ENCODE measurements at places on chromosomes 1 and 21.
A peak's percentile ranks its signal among the peaks of the same experiment; 100 is the strongest.

DNA sequence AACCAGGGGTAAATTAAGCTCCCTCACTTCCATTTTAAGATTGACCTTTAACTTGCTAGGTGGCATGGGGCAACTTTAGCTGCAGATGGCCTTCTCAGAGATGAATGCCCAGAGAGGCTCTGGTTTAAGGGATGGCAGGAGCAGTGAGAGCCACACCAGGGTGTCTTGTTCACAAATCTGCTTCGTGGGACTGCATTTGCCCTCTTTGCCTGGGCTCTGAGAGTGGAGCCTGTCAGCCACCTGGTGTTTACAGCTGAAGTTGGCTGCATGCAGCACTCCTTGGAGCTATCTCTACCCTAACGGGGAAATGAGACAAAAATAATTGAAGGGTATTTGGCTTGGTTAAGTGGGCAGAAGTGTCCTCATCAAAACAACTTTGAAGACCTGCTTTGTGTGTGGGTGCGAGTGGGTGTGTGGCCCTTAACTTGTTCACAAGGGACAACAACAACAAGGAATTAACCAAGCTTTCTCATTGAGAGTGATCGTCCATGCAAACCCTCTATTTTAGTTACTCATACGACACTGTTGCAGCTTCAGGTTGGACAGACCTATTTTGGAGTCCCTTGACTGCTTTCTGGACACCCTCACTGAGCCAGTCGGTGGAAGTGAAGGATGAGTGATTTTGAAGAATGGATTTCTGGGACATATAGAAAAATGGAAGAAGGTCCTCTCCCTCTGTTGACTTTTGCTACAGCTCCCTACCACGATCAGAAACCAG lies 29.8 kb downstream of the PGM1 start:
- DNase-seq: no peak

GRCh38 chr1:159291424-159291823 lies 10.7 kb upstream of the FCER1A start:
- DNase-seq: no peak

DNA sequence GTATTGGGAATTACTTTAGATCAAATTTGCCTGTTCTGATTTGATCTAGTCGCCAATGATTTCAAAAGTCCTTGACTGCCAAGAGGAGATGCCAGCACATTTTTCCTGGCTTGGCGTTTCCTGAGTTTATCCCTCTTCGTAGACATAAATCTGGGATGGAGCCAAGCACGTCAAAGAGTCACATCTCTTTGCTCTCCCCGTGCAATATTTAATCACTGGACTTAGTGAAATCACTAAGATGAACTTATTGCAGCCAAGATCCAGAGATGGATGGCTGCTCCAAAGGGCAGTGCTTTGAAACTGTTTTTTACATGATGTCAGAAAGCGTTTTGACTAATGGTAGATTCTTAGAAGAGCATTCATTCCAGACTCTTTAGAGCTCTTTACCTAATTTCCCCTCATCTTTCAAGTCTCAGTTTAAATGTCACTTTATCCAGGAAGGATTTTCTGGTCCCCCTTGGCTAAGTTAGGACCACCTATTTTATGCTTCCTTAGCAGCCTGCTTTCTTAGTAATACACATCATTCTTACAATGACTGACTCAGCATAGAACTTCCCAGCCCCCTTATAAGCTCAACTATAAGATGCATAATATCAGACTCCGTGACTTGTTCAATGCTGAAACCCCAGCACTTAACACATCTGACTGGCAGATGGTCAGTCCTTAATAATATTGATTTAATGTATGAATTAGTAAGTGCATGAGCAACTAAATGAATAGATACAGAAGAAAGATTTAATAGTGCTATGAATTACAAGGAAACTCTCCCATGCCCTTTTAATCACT lies 94.4 kb upstream of the GREM2 start:
- DNase-seq: no peak

- no peak for DNase-seq
Measured at GRCh38 chr1:44808063-44808937, at the start of gene BTBD19. Gene BTBD19, plus strand, starts transcription at chr1:44808523. Its CDS starts 298 bp downstream, at chr1:44808821.

DNA sequence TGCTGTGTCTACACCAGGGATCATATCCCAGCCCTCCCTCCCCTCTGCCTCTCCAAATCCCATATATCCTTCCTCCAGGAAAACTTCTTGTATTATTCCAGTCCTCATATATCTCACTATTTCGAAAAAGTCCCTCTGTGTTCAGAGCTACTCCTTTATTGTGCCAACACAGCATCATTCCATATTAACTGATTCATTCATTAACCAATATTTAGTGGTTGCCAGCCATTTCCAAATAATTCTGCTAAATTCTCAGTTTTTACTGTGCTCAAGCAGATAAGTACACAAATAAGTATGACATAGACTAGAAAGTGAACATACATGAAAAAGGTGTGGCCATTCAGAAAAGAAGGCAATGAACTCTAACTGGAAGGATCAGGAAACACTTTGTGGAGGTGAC lies 241.6 kb upstream of the DUSP10 start:
- DNase-seq: no peak

DNA sequence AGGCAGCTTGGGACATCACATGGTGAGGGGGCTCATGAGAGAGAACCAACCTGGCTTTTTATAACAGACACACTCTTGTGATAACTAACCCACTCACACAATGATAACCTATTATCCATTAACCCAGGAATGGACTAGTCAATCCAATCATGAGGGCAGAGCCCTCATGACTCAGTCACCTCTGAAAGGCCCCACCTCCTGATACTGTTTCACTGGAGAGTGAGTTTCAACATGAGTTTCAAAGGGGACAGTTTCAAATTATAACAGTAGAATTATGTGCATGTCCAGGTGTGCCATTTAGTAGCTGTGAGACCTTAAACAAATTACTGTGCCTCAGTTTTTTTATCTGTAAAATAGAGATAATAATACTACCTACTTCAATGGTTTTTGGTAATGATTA lies 47.6 kb upstream of the PPP2R5A start:
- DNase-seq: no peak

DNA sequence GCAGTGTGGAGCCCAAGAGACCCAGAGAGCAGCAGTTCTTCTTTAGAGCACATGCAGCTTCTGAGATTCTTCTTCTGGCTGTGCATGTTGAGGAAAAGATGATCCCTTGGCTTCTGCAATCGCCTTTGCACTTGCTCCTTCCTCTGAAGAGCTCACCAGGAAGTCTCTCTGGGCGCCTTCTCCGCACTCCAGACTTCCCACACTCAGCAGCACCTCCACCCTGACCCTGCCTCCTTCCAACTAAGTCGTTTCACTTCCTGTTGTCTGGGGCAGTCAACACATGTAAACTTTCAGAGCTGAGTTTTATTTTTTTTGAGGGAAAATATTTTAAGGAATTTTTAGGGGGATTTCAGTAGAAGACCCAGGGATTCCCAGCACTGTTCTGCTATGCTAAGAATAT lies 73.4 kb upstream of the F3 start:
- no peak for DNase-seq

- DNase-seq: no peak
Measured at GRCh38 chr1:200211157-200211556, 183.6 kb downstream of the NR5A2 start.

- DNase-seq: no peak
Measured at GRCh38 chr21:30515681-30516080, 13.7 kb upstream of the KRTAP19-5 start.

- DNase-seq: peak; percentile 25
Measured at GRCh38 chr1:13813398-13814012, 113.5 kb downstream of the PRDM2 start.

DNA sequence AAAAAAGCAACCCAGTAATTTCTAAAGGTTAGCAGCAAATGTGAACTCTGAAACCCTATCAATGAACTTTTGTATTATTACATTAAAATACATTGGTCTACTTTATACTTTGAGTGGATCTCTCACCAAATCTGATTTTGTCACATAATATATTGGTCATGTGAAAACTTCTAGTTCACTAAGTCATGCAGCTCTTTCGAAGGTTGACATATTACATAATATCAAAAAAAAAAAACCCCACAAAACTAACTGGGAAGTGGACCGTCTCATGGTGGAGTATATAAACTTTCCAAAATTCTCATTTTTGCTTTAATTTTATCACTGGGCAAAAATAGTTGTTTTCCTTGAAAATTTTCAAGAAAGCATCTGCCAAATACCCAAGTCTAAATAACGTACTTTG lies 50.4 kb downstream of the GATAD2B start:
- no peak for DNase-seq

DNA sequence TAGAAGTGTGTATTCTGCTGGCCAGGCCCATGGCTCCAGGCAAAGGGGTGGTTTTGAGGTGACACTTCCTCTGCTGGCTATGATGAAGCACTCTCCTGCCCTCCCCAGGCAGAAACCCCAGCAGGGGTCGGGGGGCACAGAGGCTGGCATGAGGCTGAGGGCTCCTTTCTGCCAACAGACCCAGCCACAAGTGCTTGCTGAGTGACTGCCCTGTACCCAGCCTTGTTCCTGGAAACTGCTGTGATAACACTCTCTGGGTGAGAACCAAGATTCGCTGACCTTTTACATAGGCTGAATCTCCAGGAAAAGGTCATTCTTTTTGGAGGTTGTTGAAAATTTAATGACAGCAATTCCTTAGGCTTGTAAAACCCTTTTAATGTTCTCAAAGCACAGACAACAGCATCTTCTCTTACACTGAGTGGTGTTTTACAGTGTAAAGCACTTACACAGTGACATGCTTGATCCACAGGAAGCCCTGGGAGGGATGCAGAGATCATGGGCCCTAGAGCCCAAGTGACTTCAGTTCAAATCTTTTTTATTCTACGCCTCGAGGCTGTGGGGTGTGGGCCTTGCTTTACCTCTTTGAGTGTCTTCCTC lies 155.5 kb upstream of the FGGY start:
- no peak for DNase-seq

DNA sequence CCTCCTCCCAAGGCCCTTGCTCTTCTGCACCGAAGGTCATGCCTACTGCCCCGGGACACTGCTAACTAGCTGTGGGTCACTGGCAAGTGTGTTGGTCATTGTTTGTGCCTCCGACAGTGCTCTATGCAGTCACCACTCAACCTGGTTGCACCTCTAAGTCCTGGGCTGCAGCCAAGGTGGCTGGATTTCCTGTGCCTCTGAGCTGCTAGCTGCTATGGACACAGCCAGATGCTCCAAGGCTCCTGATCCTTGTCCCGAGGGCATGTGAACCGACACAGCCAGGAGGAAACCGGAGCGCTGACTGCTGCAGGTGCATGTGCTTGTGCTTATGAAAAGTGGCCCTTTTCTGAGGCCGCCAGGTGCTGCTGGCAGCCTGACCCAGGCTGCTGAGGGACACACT lies 14.7 kb upstream of the SPOCD1 start:
- DNase-seq: no peak

DNA sequence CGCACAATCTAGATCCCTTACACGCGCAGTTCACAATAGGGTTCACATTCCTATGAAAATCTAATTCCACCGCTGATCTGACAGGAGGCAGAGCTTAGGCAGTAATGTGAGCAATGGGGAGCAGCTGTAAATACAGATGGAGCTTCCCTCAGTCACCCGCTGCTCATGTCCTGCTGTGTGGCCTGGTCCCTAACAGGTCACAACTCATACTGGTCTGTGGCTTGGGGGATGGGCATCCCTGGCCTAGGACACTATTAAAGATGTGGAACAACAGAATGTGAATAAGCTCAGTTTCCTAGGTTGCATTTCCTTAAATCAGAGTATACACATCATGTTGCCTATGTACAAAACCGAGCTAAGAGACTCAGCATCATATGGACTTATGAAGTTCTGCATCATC lies 16.2 kb downstream of the IFI44 start:
- no peak for DNase-seq

GRCh38 chr1:185315445-185316071 lies 1.5 kb downstream of the IVNS1ABP start:
- no peak for DNase-seq

DNA sequence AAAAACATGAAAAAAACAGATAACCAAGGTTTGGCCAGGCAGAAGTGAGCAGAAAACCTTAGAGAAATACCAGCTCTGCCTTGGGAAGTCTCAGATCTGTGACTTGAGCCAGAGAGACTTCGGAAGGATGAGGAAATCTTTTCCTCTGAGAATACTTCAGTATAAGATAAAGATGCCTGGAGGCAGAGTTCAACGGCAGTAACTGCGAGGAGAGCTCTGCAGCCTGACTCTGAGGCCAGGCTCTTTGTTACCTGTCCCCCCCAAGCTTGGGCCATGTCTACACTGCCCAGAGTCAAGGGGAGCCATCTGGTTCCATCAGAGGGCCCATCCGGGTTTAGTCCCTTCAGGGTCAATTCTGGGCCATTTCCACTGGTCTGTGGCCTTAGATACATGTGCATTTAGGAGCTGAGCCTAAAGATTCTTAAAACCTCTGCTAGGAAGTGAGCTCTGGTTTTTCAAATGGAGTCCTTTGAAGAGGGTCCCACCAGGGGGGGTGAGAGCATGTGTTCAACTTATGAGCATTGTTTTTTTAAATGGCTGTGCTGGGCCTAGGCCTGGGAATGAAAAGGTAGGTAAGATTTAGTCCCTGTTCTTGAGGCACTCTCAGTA lies 8.7 kb downstream of the KIRREL1 start:
- DNase-seq: no peak

DNA sequence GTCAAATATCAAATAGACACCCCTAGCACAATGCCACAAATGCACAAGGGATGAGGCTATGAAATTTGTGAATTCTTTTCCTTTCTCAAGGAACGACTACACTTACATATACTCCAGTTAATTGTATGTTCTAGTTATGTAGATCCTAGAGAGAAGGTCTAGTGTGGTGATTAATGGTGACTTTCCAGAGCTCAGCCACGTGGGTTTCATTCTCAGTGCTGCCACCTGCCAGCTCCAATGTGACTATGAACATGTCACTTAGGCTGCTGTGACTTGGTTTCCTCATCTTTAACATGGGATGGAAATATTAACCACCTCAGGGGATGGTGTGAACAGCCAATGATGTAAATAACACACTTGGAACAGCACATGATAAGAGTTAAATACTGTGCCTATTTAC lies 138.3 kb downstream of the APP start:
- DNase-seq: no peak

DNA sequence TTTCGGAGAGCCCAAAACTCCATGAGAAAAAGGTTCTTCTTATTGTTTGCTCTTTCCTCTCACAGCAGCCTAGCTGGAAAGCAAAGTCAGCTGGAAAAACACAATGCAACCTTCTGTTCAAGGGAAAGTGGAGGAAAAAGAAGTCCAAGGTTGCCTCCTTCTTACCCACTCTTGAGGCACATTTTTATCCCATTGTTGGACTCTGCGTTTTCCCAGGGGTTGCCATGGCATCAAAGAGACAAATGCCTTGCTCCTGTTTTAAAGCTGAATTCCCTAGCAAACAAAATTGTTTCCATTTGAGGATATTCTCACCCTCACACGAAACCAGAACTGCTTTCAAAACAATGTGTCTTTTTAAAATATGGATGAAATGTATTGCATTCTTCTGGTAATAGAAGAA lies 45.1 kb upstream of the PALMD start:
- DNase-seq: no peak

DNA sequence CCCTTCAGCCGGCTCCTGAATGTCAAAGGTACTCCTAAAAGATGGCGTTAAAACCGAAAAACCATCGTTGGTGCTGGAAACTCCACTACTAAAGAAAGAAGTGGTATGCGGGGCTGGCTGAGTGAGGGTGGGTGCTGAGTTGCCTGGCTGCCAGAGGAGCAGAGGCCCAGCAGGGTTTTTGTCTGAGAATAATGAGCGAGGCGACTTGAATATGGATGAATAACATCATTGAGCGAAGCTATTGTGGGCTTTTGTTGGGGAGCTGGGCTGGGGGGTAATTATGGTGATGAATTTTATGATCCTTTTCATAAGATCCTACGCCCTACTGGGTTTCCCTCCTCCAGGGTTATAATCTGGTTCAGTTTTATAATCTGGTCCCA lies 2.0 kb downstream of the PDPN start:
- no peak for DNase-seq

GRCh38 chr1:198776602-198777029 lies 137.8 kb downstream of the PTPRC start:
- no peak for DNase-seq
